H9 (cell line): ENCODE measurements at places on chromosomes 2 and 18. TPM values are rescaled to one million over a fixed set of nuclear protein-coding genes. Genes with fewer than 3 reads are reported as not detected.

DNA sequence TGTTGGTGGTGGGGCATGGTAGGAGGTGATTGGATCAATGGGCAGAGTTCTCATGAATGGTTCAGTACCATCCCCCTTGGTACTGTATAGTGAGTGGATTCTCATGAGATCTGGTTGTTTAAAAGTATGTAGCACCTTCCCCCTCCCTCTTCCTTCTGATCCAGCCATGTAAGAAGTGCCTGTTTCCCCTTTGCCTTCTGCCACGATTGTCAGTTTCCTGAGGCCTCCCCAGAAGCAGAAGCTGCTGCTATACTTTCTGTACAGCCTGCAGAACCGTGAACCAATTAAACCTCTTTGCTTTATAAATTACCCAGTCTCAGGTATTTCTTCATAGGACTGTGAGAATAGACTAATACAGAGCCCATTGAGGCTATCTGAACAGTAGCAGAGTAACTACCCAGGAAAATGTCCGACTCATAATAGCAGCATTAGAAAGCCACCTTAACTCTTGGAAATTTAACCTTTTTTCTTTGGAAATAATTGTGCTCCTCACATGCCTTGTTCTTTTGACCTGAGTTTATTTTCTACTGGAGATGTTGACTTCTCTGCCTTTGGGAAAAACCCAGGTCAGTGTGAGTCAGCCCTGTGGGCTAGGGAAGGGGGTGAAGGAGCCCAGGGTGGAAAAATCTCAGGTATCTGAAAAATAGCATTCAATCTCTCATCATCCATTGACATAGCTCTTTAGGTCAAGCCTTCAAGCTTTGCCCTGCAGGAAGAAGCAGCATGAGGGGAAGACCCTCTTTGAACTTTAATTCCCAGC is 18.1 kb downstream of the CYP1B1 start:
- no peaks in the 10 kb centered on the region for H3K4me1 ChIP-seq
- no peak overlapping the region for H3K4me3 ChIP-seq
- H3K27ac ChIP-seq = no peak overlapping the region

DNA sequence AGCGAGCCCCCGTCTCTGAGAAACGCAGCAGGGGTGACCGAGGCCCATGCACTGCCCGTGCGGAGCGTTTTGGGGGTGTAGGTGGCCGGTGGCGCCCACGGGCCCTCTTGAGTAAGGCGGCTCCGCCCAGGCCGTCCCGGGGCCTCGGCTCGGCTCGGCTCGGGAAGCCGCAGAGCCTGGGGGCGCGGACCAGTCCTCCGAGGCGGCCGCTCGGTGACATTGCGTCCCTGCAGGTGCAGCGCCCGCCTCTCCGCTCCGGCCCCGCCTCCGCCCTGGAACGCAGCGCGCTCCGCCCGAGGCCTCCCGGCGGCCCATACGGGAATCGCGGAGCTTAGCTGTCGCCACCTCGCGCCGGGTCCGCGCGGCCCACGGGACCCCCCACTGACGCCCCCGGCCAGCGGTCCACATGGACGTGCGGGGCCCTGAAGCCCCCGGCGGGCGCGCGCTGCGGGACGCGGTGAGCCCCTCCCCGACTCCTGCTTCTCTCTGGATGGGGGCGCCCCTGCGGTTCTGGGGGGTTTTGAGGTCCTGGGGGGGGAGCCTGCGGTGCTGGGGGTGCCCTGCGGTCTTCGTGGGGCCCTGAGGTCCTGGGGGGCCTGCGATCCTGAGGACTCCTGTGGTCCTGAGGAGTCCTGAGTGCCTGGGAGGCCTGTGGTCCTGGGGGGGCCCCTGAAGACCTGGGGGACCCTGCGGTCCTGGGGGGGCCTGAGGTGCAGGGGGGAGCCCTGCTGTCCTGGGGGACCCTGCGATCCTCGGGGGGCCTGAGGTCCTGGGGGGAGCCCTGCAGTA is at the start of gene HSBP1L1:
Gene HSBP1L1, plus strand, starts transcription at position 314 of the 789 bp plus-strand sequence. Its CDS starts 93 bp downstream, at position 407.
- H3K4me3 ChIP-seq = peak within 1 kb of the TSS; percentile 25
- peak; percentile 75 for DNase-seq
- H3K36me3 ChIP-seq = no peaks in the 10 kb centered on the region
- H3K27ac ChIP-seq = no peak within 1 kb of the TSS
- H3K4me1 ChIP-seq = peaks cover 4% of the 10 kb centered on the region; the same call in 1 of the 2 replicates

DNA sequence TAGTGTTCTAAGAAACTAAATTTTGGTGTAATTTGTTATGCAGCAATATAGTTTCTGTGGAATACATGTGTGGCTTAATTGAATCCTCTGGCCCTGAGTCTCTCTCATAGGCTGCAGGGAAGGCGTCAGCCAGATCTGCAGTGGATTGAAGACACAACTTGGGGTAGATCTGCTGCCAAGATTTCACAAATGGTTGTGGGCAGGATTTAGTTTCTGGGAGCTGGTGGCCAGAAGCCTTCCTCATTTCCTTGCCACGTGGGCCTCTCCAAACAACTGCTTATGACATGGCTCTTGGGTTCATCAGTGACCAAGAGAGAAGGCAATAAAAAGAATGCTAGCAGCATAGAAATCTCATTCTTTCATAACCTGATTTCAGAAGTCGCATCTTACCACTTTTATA is 28.2 kb downstream of the CCDC102B start:
- no peak for DNase-seq
- no peak overlapping the region for H3K27ac ChIP-seq
- no peak overlapping the region for H3K4me3 ChIP-seq
- no peaks in the 10 kb centered on the region for H3K36me3 ChIP-seq
- H3K4me1 ChIP-seq = no peaks in the 10 kb centered on the region
- H3K27me3 ChIP-seq = no peaks in the 10 kb centered on the region

Gene KCNJ3
- 0.11 TPM in 1 of 2 replicates, not detected in the other for total RNA-seq

Gene POU3F3
- not detected in 2 replicates for total RNA-seq
